Keratinocyte (primary cell): ENCODE measurements at places on chromosomes 6 and 20. TPM values are rescaled to one million over a fixed set of nuclear protein-coding genes. Genes with fewer than 3 reads are reported as not detected.

The ADGRB3 gene
- not detected in 3 replicates for polyA plus RNA-seq

The KIF13A gene
- polyA plus RNA-seq: 90.1 to 106 TPM (median 96.2 TPM) in 3 replicates

The BMP7 gene
- 0.29 to 1.1 TPM in 2 of 3 replicates, not detected in the other for polyA plus RNA-seq

DNA sequence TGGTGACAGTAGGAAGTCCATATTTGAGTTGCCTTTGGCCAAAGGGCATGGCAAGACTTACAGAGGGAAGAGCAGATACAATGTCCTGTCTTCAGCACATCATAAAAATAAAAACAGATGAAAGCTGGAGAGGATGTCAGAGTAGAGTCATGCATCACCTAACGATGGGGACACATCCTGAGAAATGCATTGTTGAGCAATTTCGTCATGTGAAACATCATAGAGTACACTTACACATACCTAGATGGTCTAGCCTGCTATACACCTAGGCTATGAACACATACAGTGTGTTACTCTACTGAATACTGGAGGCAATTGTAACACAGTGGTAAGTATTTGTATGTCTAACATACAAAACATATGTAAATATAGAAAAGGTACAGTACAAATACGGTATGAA is 75.6 kb downstream of the VEGFA start:
- no peaks in the 10 kb centered on the region for H3K4me1 ChIP-seq
- DNase-seq: no peak
- H3K27me3 ChIP-seq: peaks cover 11% of the 10 kb centered on the region
- no peaks in the 10 kb centered on the region for H3K36me3 ChIP-seq
- H3K27ac ChIP-seq: no peak overlapping the region

GRCh38 chr20:62485062-62485700 is 9.4 kb upstream of the GATA5 start:
- H3K27me3 ChIP-seq: peaks cover 63% of the 10 kb centered on the region
- no peaks in the 10 kb centered on the region for H3K36me3 ChIP-seq
- H3K4me1 ChIP-seq: peaks cover 17% of the 10 kb centered on the region

DNA sequence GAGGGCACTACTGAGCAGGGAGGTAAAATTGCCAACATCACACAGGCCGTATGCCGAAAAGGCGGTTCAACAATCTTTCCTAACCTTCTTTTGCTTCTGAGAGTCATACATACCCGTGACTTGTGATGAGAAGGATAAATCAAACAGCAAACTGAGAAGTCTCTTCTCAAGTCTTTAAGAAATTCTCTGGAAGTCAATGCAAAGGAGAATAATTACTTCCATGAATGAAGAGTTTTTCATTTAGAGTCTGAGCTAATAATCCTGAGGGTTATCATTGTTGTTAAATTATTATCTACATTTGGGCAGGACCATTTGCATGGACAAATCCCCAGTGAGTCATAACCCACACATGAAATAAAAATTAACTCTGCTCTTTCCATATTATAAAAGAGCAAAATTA is 22.4 kb upstream of the ILRUN start:
- no peaks in the 10 kb centered on the region for H3K27me3 ChIP-seq
- no peaks in the 10 kb centered on the region for H3K36me3 ChIP-seq
- H3K4me1 ChIP-seq: peaks cover 52% of the 10 kb centered on the region
- no peak for DNase-seq
- peak overlapping the region; percentile 31 for H3K4me3 ChIP-seq

GRCh38 chr6:85920782-85921181 is 278.1 kb upstream of the SYNCRIP start:
- H3K4me3 ChIP-seq: no peak overlapping the region
- H3K36me3 ChIP-seq: no peaks in the 10 kb centered on the region
- DNase-seq: no peak
- H3K27ac ChIP-seq: no peak overlapping the region

GRCh38 chr6:38078671-38079070 is 259.1 kb downstream of the ZFAND3 start:
- peaks cover 3% of the 10 kb centered on the region for H3K4me1 ChIP-seq
- H3K27me3 ChIP-seq: no peaks in the 10 kb centered on the region
- no peak for DNase-seq
- H3K27ac ChIP-seq: no peak overlapping the region

The SIGLEC1 gene
- polyA plus RNA-seq: not detected in 3 replicates

The DYNLT2 gene
- polyA plus RNA-seq: 0.17 to 0.58 TPM (median 0.21 TPM) in 3 replicates

The OTOR gene
- polyA plus RNA-seq: not detected in 3 replicates

GRCh38 chr6:134169871-134170486 is 117.6 kb upstream of the SLC2A12 start:
- H3K4me1 ChIP-seq: peaks cover 33% of the 10 kb centered on the region
- DNase-seq: no peak
- H3K36me3 ChIP-seq: peaks cover 43% of the 10 kb centered on the region
- H3K4me3 ChIP-seq: peak overlapping the region; percentile 98

DNA sequence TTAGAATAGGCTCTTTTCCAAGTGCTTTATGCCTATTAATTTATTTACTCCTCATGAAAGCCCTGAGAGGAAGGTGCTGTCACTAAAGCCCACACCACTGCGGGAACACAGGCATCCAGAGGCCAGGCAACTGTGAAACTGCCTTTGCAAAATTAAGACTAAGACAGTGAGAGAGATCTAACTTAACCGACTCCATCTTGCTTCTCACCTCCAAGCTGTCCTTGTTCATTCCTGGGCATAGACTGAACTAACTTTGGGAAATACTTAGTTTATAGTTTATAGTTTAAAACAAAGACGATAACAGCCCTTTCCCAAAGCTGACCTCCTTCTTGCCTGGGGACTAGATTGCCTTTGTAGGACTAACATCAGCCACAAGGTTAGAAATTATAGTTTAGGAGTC is 80.1 kb downstream of the RSPH3 start:
- no peak overlapping the region for H3K4me3 ChIP-seq
- DNase-seq: no peak

- no peak overlapping the region for H3K4me3 ChIP-seq
- no peak overlapping the region for H3K27ac ChIP-seq
- H3K36me3 ChIP-seq: no peaks in the 10 kb centered on the region
- DNase-seq: no peak
Observed at GRCh38 chr6:157727629-157728182, 95.3 kb upstream of the SNX9 start.

- H3K4me1 ChIP-seq: peaks cover 16% of the 10 kb centered on the region
- H3K36me3 ChIP-seq: peaks cover 2% of the 10 kb centered on the region
- H3K27ac ChIP-seq: peak overlapping the region; percentile 84
- DNase-seq: no peak
- H3K4me3 ChIP-seq: peak overlapping the region; percentile 59
Observed at GRCh38 chr6:21596145-21596948, 2.8 kb downstream of the SOX4 start.

The CRISP3 gene
- 0.02 to 0.04 TPM in 2 of 3 replicates, not detected in the other for polyA plus RNA-seq

GRCh38 chr6:159074876-159075275 is 30.1 kb upstream of the TAGAP start:
- peaks cover 6% of the 10 kb centered on the region for H3K27me3 ChIP-seq
- DNase-seq: no peak
- H3K4me1 ChIP-seq: no peaks in the 10 kb centered on the region
- H3K4me3 ChIP-seq: no peak overlapping the region
- H3K36me3 ChIP-seq: no peaks in the 10 kb centered on the region
- H3K27ac ChIP-seq: no peak overlapping the region

GRCh38 chr6:105675715-105676397 is 273.0 kb upstream of the PREP start:
- H3K36me3 ChIP-seq: no peaks in the 10 kb centered on the region
- no peak overlapping the region for H3K4me3 ChIP-seq
- peak; percentile 42 for DNase-seq

DNA sequence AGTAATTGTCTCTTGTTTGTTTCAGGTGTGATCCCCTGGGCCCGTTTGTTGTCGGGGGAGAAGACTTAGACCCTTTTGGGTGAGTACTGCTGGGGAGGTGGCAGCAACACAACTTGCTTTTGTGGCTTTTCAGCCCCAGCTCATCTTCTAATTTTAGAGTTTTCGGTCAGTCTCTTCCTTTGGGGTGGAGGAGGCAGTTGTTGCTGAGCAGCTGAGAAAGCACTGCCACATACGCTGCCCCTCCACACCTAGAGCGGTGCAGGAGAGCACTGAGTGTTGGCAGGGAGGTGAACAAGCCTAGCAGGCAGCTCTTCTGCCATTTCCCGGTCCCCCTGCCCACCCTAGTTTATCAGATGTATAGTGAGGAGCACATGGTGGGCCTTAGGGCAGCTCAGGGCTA is 21.7 kb downstream of the TMEM74B start:
- no peak for DNase-seq
- no peak overlapping the region for H3K27ac ChIP-seq
- H3K4me1 ChIP-seq: no peaks in the 10 kb centered on the region

DNA sequence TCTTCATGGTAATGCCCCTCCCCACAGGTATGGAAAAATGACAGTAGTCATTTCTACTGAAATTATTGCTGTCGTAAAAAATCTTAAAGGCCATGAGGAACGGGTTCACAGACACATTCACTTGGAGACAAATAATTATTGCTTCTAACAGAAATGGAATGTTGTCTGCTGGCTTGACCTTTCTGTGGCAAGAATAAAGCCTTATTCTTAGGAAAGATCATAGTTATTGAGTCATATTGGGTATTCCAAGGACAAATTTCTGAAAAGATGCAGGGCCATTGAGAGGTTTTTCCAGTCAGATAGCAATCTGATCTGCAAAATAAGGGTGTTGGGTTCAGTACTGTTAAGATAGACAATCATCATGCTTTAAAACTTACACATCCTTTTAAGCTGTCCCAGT is 29.2 kb downstream of the AKAP7 start:
- DNase-seq: no peak
- no peak overlapping the region for H3K4me3 ChIP-seq
- no peaks in the 10 kb centered on the region for H3K36me3 ChIP-seq
- H3K27ac ChIP-seq: no peak overlapping the region

DNA sequence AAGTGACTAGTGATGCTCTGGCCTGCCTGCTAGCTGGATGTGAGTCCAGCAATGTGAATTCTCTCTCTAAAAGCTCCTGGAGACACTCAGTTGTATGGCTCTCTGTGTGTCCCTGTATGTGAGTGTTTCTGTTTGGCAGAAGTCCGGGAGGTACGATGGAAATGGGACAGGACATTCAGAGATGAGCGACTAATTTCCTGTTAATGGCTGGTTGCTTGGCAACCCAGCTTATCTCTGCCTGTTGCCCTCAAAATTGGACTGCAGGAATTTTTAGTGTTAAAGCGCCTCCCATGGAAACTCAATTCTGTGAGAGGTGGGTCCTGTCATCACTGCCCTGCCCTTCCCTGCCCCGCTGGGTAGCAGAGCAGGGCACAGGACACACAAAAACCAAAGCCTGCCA is 136.8 kb upstream of the LRFN2 start:
- no peaks in the 10 kb centered on the region for H3K4me1 ChIP-seq
- H3K4me3 ChIP-seq: no peak overlapping the region
- H3K27me3 ChIP-seq: no peaks in the 10 kb centered on the region
- no peak overlapping the region for H3K27ac ChIP-seq
- no peaks in the 10 kb centered on the region for H3K36me3 ChIP-seq

The TGM2 gene
- polyA plus RNA-seq: 18.4 to 50.3 TPM (median 18.7 TPM) in 3 replicates

GRCh38 chr20:51507216-51508036 is 35.1 kb downstream of the NFATC2 start:
- no peaks in the 10 kb centered on the region for H3K36me3 ChIP-seq
- H3K27me3 ChIP-seq: peaks cover 15% of the 10 kb centered on the region
- DNase-seq: no peak
- H3K27ac ChIP-seq: no peak overlapping the region

DNA sequence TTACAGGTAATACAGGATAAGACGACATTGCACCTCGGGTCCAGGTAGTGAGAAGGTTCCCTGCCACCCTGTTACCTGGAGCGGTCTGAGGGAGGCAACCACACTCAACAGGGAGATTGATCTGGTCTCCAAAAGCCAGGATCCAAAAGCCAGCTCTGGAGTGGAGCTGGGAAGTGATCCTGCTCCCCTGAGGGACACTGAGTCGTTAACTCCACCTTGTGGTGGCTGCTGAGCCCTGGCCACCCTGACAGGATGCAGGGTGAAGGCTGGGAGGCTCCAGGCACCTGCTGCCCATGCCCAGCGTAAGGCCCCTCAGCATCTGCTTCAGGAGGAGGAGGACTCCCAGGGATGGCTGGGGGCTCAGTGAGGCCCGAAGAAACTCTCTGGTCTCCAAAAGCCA is 38.7 kb upstream of the SLC22A2 start:
- no peak overlapping the region for H3K4me3 ChIP-seq
- no peak overlapping the region for H3K27ac ChIP-seq
- no peaks in the 10 kb centered on the region for H3K27me3 ChIP-seq
- DNase-seq: no peak
- H3K4me1 ChIP-seq: peaks cover 17% of the 10 kb centered on the region
- no peaks in the 10 kb centered on the region for H3K36me3 ChIP-seq

DNA sequence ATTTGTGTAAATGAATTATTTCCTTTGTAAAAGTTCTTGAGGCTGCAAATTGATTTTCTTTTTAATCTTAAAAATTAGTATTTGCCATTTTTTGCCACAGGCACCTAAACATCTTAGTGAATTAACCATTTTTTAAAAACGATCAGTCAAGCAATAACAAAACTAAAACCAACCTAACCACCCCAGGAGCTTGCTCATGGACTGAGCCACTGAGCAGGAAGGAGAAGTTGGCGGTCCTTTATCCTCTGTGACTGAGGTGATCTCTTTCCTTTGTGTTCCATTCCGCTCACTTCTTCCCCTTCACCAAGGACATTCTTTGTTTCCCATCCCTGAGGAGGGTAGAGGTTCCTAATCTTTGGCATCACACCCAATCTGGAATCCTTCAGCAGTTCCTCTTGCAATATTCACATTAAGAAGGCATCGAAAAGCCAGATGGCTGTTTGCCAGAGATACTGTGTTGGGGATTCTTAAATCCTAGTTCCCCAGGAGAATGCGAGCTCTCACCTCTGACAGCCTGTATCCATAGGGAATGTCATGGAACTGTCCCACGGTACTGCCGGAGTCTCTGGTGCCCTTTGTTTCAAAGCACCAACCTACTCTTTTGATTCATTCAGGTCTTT is 30.5 kb downstream of the RPRD1B start:
- peaks cover 41% of the 10 kb centered on the region for H3K36me3 ChIP-seq
- no peak overlapping the region for H3K4me3 ChIP-seq
- H3K4me1 ChIP-seq: no peaks in the 10 kb centered on the region

- peaks cover 6% of the 10 kb centered on the region for H3K4me1 ChIP-seq
- H3K27me3 ChIP-seq: no peaks in the 10 kb centered on the region
- H3K27ac ChIP-seq: no peak overlapping the region
- H3K4me3 ChIP-seq: no peak overlapping the region
Observed at GRCh38 chr20:37725165-37725564, 31.3 kb downstream of the CTNNBL1 start.

The RAET1E gene
- polyA plus RNA-seq: 8.4 to 24.9 TPM (median 14.0 TPM) in 3 replicates

The SULF2 gene
- 52.2 to 93.9 TPM (median 64.4 TPM) in 3 replicates for polyA plus RNA-seq
